G401 (cell line): ENCODE measurements at places on chromosomes 3 and 15.
A peak's percentile ranks its signal among the peaks of the same experiment; 100 is the strongest.

GRCh38 chr3:55702822-55703221, 215.7 kb upstream of the WNT5A start:
- DNase-seq, result no peak

DNA sequence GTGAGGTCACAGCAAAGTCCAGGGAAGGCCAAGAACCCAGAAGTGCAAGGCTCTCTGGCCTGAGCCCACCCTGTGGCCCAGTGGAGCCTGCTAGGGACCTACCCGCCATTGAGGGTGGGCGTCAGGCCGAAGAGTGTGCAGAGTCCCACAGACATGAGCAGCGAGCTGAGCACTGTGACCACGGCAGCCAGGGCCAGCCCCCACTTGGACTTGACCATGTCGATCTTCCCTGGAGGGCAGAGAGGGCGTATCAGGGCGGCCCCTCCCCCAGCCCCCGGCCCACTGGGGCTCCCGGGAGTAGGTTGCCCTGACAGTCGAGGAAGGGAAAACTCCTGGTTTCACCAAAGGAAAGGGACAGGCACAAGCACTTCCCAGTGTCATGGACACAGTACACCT, 44.6 kb downstream of the PTPN23 start:
- DNase-seq, result no peak

DNA sequence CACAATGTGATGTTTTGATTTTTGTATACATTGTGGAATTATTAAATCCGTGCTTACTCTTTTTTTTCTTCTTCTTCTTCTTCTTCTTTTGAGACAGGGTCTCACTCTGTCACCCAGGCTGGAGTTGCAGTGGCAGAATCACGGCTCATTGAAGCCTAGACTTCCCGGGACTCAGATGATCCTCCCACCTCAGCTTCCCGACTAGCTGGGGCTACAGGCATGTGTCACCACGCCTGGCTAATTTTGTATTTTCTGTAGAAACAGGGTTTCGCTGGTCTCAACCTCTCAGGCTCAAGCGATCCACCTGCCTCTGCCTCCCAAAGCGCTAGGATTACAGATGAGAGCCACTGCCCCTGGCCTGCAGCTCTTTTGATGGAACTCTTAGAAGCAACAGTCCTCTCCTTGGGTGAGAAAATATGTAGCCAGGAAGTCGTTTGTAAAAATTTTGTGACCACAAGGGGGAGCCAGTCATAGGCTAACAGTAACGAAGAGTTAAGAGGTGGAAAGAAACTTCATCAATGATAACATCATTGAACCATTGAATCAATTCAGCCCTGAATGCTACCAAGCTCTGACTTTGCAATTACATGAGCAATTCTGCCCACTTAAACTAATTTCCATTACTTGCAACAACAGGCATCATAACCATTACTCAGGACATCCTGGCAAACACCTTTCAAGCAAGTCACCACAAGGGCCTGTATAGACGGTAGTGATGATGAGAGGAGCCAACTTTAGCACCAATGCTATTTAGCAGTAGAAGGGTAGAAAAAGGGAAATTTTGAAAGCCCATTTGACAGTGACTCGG, 16.7 kb upstream of the CMTM7 start:
- DNase-seq, result peak; percentile 87

DNA sequence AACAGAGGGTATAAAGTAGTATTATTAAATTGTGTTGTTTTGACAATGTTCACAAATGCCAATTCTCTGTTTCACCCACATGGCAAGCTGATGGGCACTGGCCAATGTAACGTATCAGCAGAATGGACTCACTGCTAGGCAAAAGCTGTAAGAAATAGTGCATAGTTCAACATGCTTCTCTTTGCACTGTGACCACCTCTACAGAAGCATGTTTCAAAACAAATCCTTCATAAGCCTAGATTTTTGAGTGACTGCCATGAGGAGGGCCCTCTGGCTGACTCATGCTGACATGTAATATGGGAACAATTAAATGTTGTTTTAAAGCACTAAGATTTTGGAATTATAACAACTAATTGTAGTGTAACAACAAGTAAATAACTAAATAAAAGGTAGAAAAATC, 3.2 kb downstream of the GBE1 start:
- no peak for DNase-seq

DNA sequence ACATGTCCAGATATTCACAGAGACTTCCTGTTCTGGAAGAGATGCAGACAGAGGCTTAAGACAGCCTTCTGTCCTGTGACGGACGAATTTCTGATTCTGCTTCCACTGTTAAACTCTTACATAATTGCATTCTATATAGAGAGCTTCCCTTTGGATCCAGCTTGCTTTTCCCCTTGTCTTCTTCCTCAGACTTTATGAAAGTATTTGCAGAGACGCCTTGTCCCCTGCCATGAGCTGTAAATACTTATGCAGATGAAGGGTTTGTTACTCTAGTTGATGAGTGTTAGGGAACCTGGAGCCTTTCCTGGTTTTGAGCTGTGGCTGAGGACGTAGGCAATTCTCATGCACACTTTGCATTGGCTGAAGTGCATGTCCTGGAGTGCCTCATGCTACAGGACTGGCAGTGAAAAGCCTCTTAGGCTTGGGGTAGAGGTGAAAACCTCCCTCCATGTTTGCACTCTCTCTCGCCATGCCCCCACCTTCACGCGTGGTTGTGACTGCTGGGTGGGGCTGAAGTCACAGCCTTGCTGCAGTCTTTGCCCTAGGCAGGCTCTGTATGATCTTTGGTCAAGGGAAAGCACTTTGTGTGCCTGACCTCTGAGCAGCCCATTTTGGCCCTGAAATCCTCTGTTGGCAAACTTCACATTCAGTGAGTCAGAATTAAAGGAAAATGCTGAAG, 286.6 kb downstream of the PTPRG start:
- DNase-seq, result peak; percentile 57

DNA sequence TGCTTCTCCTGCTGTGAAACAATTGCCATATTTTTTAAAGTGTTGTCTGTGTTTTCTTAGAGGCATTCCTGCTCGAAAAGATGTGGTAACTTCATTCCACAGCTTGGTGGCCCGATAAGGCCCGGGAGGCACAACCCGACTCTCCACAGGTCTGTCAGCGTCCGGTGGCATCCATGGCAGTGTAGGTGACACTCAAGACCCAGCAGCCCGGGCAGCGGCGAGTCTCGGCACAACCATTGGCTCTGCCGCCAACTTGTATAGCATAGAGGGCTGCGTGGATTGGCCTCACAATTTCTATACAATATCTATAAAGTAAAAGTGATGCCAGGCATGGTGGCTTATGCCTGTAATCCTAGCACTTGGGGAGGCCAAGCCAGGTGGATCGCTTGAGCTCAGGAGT, 262.3 kb upstream of the CHRNA7 start:
- no peak for DNase-seq

DNA sequence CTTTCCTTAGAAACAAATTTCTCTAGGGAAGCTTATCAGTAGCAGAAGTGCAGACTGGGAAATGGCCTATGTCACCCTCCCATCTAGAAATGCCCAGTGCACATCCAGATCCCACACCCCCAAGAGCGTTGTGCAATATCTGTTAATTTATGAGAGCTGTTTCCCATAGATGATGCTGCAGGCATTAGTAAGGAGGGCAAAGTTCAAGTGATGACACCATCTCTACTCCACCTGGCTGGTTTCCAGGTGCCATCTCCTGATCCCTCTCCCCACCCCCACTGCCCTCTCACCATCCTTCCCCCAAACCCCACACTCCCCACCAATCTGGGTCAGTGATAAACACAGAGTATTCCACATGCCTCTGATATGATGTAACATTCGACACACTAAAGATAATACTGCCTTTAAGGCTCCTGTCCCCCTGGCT, 39.4 kb downstream of the AGTR1 start:
- no peak for DNase-seq

DNA sequence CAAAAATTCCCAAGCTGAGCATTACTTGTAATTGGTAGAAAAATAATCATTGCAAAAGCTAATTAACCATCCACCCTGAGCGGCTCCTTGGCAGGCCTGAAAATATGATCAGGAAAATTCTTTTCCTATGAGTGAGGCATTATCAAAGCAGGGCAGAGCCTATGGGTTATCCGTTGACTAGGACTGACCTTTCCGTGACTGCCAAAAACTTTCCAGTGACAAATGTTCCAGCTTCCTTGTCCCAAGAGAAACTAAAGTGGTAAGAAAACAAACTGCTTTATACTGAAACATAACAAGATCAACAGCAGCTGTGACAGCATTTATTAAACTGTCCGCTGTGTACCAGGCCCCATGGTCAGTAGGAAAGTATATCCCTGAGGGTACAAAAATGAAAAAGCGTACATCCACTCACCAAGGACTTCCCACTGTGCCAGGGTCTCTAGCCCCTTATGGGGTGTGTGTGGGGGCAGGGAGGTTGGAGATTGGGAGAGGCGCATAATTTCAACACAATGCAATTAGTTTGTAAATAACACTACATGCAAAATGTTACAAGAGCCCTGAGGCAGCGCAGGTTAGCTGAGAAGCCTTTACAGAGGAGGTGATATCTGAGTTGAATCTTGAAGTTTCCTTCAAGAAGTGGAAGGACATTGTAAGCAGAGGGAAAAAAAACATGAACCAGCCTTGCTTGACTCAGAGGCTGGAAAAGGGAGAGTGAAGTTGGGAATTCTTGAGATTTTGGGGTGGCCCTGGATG, 8.5 kb downstream of the LIPC start:
- DNase-seq, result no peak

GRCh38 chr15:79897701-79898113, 893 bp upstream of the MTHFS start:
- DNase-seq, result peak; percentile 13

DNA sequence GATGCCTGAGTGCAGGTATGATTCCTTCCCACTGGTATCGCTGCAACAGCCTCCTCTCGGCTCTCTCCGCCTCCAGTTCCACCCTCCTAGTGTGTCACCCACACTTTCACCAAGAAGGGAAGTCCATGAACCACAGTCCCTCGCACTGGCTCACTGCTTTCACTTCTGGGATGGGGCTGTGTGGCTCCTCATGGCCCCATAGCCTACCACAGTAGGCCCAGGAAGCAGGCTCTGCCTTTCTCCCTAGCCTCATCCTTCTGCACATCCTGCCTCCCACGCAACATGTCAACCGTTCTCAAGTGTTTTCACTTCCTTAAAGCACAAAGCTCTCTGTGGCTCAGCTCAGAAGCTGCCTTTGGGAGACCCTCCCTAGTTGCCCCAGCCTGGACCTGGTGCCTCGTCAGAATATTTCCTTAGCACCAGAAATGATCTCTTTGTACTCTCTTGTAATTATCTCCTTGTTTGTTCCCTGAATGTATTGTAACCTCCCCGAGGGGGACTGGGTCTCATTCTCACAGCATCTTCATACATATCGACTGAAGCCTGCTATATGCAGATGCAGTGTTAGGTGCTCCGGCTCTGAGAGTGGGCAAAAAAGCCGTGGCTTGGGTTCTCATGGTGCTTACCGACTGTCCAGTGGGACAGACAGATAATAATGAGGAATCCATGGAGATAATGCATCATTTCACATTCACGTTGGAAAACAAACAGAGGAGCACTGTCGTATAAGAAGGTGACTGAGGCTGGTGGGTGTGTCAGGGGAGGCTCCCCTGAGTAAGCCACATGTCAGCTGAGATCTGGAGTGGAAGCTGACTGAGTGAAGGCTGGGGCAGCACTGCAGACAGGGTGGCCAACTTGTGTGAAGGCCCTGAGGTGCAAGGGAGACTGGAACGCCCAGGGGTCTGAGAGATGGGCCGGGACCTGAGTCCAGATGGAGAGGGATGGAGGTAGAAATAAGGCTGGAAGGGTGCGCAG, 107.1 kb downstream of the DGKG start:
- no peak for DNase-seq

DNA sequence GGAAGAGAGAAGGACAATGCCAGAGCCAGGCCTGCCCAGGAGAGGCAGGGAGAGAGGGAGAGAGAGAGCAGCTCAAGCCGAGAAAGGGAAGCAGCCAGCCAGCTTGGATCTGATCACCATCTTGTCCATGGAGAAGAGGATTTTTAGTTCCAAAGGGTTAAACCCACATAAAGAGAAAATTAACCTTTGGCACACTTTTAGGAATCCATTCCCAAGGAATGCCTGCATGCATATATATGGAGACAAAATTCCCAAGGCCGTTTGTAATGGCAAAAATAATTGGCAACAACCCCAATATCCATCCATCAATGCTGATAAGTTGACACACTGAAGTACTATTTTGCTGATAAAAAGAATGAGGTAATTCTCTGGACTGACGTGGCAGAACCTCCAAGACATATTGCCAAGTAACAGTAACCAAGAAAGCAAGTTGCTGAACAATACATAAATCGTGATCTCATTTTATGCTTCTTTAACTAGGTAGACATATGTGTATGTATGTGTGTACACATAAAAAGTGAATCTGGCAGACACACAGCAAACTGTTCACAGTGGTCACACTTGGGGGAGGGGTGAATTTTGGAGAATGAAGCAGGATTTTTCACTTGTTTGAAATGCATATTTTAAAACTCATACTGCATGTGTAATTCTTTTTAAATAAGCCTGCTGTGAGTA, 7.5 kb upstream of the STRA6 start:
- no peak for DNase-seq

GRCh38 chr3:147404800-147405230, 1.5 kb downstream of the ZIC4 start:
- DNase-seq, result peak; percentile 72

DNA sequence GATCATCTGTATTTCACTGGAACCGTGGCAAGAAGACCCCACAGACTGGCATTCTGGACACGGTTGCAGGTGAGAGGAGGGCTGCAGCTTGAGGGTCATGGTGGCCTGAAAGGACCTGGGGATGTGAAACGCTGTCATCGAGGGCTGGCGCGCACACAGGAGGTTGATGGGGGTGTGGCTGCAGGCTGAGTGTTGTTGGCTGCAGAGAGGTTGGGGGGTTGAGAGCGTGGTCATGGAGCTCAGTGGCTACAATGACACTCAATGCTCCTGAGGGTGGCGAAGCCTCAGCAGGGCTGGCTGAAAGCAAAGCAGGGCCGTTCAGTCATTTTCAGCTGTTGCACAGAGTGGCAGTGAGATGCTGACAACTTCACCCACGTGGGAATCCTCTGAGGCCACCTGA, 21.0 kb downstream of the CPN2 start:
- DNase-seq, result no peak

- no peak for DNase-seq
Measured at GRCh38 chr3:70779296-70779695, 466.9 kb upstream of the MDFIC2 start.

DNA sequence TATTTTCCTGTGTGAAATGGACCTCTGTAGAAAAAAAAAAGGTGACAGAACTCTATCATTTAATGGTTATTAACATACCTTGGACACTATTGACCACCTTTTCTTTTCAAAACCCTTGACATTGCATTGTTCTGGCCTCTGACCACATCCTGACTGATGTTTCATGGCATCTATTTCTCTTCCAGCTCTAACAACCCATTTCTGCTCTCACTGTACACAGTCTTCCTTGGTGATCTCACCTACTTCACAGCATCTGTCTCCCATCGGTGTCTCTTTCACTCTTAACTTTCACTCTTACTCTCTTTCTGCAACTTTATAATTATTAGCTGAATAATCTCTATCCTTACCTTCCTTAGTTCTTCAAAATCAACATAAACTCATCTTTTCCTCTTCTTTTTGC, 217.4 kb upstream of the CD96 start:
- DNase-seq, result no peak

GRCh38 chr3:29281344-29282241, 722 bp downstream of the RBMS3 start:
- no peak for DNase-seq

GRCh38 chr3:196712514-196713413, 587 bp downstream of the PIGX start:
- peak; percentile 63 for DNase-seq

GRCh38 chr3:116233711-116234357, 211.5 kb downstream of the LSAMP start:
- no peak for DNase-seq

- peak; percentile 37 for DNase-seq
Measured at GRCh38 chr3:129439226-129439816, 427 bp downstream of the MBD4 start.

- DNase-seq, result no peak
Measured at GRCh38 chr3:114538211-114538610, 244.4 kb downstream of the TIGIT start.
